ENCODE measurements at places on chromosomes 16 and 17.

GRCh38 chr16:22977294-22977697 lies 163.3 kb downstream of the HS3ST2 start:
- DNase-seq = peak; percentile 10

GRCh38 chr17:81923302-81924260 lies 4.0 kb downstream of the MAFG start:
- peak; percentile 85 for DNase-seq

GRCh38 chr17:2854143-2855055 lies 58.2 kb downstream of the RAP1GAP2 start:
- peak; percentile 27 for DNase-seq

GRCh38 chr17:51352798-51353197 lies 92.5 kb downstream of the UTP18 start:
- no peak for DNase-seq

DNA sequence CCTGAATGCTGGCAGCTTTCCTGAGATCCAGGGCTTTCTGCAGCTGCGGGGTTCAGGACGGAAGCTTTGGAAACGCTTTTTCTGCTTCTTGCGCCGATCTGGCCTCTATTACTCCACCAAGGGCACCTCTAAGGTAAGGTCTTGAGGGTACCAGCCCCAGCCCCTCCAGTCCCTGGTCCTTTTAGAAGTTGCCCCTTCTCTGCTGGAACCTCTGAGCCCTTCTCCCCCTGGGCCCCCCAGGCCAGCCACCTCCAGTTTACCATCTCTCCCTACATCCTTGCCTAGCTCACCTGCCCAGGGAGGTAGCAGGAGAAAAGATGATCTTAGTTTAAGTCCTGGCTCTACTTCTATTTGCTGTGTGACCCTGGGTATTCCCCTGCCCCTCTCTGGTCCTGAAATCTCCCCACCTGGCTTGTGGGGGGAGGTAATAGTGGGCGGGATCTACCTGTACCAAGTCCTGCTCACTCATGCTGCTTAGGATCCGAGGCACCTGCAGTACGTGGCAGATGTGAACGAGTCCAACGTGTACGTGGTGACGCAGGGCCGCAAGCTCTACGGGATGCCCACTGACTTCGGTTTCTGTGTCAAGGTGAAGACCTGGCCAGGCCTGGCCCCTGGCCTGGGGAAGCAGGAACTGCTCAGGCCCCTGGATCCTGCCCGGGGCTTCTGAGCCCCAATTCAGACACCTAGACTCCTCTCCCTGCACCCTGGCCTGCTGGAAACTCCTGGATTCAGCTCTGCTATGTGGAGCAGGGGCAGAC lies 6.5 kb downstream of the GRB7 start:
- DNase-seq = no peak

- DNase-seq = no peak
Measured at GRCh38 chr17:61398721-61399130, 917 bp upstream of the TBX2 start.

DNA sequence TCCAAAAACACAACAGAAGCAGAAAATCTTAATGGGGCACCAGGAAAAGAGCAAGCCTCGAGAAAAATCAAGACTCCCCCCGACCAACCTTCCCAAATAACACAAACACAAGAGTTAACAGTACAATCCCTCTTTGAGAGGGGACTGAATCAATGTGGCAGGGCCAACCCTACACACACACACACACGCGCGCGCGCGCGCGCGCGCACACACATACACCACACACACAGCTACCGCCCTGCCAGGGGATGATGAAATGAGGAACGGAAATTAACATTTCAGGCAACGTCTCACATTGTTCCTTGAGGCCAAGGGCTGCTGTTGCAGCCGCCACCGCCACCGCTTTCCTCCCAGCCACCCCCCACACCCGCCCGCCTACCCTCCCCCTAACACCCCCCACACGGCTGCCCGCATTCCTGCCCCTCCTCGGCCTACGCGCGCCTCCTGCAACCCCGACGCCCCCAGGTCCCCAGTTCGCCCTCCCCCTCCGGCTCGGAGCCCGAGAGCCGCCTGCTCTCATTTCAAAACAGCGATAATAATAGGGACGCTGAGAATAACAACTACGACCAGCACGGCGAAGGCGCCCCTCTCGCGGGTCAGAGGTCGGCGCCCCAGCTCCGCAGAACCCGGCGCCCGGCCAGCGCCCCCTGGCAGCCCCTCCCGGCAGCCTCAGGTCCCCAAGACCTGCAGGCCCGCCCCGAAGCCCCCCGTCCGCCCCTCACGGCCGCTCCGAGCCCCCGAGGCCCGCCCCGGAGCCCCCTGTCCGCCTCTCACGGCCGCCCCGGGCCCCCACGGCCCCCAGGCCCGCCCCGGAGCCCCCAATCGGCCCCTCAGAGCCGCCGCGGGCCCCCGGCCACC lies 1.1 kb downstream of the ANKRD11 start:
- DNase-seq = peak; percentile 89

- DNase-seq = no peak
Measured at GRCh38 chr16:65278874-65279273, 157.0 kb upstream of the CDH11 start.

- peak; percentile 0 for DNase-seq
Measured at GRCh38 chr16:78325468-78326352, 226.3 kb downstream of the WWOX start.

GRCh38 chr17:29368926-29369325 lies 21.2 kb upstream of the TAOK1 start:
- DNase-seq = no peak

GRCh38 chr16:29808219-29808900 lies 2.0 kb downstream of the MAZ start:
- no peak for DNase-seq

DNA sequence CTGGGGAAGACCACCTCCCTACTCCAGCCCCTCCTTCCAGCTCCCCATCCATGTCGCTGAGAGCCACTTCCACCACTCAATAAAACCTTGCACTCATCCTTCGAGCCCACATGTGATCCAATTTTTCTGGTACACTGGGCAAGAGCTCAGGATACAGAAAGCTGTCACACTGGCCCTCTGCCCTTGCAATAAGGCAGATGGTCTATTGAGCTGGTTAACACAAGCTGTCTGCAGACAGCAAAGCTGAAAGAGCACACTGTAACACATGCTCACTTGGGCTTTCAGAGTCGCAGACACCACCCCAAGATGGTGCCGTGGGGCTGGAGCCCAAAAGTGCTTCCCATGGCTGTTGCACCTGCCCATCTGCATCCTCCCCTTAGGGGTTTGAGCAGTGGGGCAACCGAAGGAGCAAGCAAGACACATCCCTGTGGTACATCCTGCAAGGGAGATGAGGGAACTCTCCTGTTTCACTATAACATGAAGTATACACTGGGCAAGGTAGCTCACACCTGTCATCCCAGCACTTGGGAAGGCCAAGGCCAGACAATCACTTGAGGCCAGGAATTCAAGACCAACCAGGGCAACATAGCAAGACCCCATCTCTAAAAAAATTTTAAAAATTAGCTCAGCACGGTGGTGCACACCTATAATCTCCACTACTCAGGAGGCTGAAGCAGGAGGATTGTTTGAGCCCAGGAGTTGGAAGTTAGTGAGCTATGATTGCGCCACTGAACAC lies 52.8 kb upstream of the C17orf78 start:
- DNase-seq = no peak

GRCh38 chr16:59356709-59357108 lies 622.6 kb upstream of the GOT2 start:
- DNase-seq = no peak

- DNase-seq = peak; percentile 8
Measured at GRCh38 chr17:29838961-29839360, 91.1 kb downstream of the SSH2 start.

- DNase-seq = no peak
Measured at GRCh38 chr16:86078121-86078600, 179.2 kb downstream of the IRF8 start.

GRCh38 chr17:51120357-51120738 lies 320 bp downstream of the SPAG9 start:
- DNase-seq = peak; percentile 37

Data from GM03348 (cell line).